ENCODE measurements at places on chromosomes 6 and 20.
A peak's percentile ranks its signal among the peaks of the same experiment; 100 is the strongest.

- DNase-seq, result no peak
Observed at GRCh38 chr20:16675001-16675564, 54.7 kb upstream of the SNRPB2 start.

DNA sequence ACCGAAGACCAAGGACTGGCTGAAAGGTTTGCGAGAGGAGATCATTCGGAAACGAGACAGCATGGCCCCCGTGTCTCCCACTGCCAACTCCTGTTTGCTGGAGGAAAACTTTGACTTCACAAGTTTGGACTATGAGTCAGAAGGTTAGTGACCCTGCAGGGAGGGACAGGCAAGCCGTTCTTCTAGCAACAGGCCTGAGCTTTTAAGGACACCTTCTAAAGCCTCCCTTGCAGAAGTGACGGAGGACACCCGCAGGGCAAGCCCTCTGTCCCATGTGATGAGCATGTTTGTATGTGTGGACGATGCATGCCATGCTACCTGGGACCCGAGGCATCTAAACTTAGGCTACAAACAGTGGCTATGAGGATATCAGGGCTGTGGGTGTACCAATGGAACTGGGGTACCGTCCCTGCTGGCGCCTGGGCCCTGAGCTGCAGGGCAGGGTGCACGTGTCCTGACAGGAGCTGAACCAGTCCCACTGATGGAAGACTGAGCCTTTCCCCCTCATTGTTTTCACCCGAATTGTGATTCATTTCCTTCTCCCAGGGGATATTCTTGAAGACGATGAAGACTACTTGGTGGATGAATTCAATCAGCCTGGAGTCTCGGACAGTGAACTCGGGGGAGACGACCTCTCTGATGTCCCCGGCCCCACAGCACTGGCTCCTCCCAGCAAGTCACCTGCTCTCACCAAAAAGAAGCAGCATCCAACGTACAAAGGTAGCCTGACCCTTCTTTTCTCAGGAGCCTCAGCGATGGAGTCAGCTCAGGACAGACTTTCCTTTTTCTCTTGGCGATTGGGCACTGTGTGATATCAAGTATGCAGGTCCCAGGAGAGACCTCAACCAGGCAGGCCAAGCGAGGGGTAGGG, 84.4 kb downstream of the SERAC1 start:
- DNase-seq, result no peak

GRCh38 chr6:162728706-162729105, 932 bp downstream of the PACRG start:
- DNase-seq, result no peak

DNA sequence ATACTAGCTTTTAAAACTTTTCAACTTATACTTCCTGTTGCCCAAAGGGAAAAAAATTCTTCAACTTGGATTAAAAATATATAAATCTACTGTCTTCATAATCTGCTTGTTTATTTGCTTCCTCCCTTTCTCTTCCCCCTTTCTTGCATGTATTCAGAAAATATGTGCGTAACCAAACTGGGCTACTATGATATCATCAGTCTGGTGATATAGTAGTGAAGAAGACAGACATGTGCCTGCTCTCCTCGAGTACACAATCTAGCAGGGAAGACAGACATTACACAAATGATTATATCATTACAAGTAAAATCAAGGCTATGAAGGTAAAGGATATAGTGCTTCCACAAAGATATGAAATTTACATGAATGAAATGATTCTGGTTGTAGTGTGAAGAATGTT, 31.0 kb downstream of the IBTK start:
- no peak for DNase-seq

GRCh38 chr20:63333241-63333836, 27.8 kb downstream of the CHRNA4 start:
- no peak for DNase-seq

DNA sequence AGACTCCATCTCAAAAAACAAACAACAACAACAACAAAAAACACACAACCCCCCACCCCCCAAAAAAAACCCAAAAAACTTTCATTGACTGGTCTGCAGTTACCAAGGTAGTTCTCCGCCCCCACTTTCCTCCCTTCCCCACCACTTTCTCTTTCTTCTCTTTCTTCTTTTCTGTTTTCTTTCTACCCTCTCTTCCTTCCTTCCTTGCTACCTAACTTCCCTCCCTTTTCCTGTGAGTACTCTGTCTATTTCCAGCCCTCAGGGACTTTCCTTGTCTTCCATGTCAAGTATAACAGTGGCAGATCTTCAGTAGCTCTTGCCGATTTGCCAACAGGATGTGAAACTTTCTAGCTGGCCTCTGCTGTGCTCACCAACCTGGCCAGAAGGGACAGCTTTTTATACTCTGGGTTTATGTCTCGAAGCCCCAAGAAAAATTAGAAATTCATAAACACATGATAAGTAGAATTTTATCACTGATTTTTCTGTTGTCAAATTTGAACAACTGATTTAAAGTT, 399.5 kb downstream of the QKI start:
- no peak for DNase-seq

DNA sequence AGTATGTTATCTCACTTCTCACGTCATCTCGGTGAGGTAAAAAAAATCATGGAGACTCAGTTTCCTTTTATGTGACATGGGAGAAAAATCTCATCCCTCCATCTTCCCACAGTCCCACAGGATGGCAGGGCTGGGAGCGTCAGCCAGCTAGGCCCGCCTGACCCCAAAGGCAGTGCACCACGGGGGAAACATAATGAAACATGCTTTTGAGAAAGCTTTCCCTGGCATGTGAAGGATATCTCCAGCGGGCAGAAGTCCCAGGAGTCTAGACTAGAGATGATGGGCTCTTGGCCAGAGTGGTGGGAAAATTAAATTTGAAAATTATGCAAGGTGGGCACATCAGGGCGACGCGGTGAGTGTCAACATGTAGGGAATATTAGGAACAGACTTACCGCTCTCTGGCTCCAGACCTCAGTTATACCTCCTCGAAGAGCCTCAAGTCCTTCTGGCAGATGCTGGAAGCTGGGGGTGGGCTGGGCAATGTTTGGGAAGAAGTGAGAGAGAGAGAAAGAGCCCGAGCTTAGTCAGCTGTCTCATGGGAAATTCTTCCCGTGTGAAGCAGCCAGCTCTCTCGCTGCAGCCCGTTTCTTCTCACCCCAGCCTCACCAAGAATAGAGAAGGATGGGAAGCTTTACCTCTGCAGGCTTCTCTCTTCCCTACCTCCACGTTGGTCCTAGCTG, 52.3 kb downstream of the MOCS1 start:
- no peak for DNase-seq

GRCh38 chr6:100455230-100456124, 9.2 kb downstream of the SIM1 start:
- DNase-seq, result no peak

GRCh38 chr20:38941726-38942389, 15.6 kb downstream of the FAM83D start:
- no peak for DNase-seq

GRCh38 chr6:139144490-139145085, 9.7 kb downstream of the HECA start:
- peak; percentile 54 for DNase-seq

DNA sequence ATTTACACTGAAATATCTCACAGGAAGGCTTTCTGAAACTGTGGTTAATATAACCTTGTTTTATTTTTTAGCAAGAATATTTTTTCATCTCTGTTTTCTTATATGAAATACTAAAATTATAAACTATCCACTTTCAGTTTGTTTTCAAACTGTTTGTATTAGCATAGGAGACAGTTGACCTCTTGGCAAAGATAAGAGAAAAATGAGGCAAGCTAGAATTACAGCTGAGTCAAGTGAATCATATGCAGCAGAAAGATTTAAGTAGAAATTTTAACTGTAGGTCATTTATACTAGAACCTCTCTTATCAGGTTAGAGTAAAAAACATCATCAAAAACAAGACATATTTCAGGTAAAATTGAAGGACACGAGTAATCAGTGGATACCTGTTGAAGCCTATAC, 792.6 kb downstream of the PHF3 start:
- no peak for DNase-seq

DNA sequence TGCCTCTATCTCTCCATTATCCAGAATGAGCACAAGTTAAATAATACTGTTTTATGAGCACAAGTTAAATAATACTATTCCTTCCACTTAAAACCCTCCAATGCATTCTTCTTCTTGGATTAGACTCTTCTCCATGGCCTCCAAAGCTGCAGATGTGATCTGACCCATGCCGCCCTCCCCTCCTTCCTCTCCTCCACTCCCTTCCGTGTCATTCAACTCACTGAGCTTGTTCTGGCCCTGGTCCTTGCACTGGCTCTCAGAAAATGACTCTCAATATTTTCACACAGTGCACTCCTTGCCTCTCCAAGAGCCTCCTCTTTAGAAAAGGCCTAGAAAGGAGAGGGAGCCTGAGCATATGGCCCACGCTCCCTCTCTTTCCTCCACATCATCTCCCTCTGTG, 125.0 kb upstream of the CD93 start:
- no peak for DNase-seq

GRCh38 chr6:21075986-21076385, 517.6 kb upstream of the SOX4 start:
- no peak for DNase-seq

- DNase-seq, result no peak
Observed at GRCh38 chr20:9342651-9343050, 171.7 kb upstream of the LAMP5 start.

GRCh38 chr6:156662025-156662445, 115.1 kb upstream of the ARID1B start:
- no peak for DNase-seq

DNA sequence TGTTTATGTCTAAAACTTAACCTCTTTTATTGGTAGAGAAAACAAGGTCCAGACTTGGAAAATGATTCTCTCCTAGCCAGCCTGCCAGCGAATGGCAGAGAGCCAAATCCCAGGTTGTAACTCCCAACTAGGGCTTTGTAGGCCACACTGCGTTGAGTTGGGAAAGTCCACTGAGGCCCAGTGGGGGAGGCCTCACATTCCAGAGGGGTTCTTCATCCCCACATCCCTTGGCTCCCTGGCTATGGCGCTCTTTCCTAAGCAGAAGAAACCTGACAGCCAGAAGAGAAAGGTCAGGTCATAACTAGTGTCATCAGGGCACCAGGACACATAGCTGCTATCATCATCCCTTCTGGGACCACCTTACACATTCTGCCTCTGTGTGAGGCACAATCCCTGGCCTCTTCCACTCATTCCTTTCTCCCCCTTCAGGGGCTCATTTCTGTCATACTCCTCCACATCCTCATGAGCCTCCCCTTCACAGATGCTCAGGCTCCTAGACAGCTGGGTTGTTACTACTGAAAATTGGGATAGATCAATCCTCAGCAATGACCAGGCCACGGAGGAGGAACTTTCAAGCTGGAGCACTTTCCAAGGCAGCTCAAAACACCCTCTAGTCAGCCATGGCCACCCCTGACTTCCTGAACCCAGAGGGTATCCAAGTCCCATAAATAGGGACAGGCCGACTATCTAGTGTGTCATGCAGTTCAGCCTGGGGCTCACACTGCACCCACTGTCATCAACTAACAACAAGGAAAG, 48.6 kb downstream of the TCP11 start:
- DNase-seq, result no peak

DNA sequence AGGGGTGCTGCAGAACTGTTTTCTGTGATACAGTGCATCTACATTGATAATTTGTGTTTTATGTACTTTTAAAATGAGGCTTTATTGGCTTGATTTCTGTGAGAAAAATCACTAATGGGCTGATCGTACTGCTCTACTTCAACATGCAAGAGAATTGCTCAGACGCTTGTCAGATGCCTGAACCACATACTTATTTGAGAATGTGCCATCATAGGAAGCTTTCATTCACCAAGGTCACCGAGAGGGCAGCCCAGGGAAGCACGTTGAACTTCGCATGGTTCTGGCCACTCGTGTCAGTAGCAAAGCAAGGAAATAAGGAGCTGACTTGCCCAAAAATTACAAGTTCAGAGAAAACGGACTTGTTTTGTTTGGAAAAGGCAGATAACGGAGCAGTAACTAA, 168.5 kb upstream of the AKAP12 start:
- DNase-seq, result no peak

- DNase-seq, result no peak
Observed at GRCh38 chr6:99186417-99186816, 163.1 kb downstream of the FAXC start.

GRCh38 chr6:146895101-146895771, 296.5 kb downstream of the ADGB start:
- no peak for DNase-seq

DNA sequence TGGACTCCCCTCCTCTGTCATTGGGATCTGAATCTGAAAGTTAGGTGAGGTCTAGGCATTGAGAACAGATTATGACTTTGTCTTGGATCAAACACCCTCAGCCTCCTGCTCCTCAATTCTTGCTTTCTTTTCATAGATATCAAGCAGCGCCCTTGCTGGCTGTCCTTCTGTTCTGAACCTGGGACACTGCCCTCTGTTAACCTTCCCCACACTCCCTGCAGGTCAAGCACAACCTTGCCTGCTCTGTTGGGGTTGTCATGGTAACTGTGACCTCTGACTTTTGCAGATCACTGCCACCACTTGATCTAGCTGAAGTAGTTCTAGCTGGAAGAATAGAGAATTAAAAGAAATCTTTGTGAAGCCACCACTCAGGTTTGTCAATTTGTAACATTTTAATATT, 16.4 kb upstream of the MICA start:
- no peak for DNase-seq

DNA sequence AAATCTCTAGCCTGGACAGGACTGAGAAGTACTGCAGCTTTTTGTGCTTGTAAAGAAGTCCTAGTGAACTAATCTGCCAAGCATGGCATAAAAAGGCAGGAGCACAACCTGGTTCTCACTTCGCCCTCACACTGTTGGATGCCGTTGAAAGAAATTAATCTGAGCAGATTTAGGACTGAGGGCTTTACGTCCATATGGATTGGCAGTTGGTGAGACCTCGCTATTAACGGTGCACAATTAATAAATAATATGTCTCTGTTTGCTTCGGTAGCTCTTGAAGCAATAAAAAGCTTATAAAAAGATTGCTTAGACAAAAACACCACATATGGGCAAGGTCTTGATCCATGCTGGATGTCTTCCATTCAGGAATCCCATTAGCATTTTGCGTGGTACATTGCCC, 185.6 kb upstream of the EPHA7 start:
- DNase-seq, result no peak

GRCh38 chr6:71383476-71383875, 94.9 kb downstream of the OGFRL1 start:
- no peak for DNase-seq

- no peak for DNase-seq
Observed at GRCh38 chr20:47534405-47534804, 32.7 kb downstream of the NCOA3 start.

GRCh38 chr20:36230019-36230418, 6.3 kb upstream of the AAR2 start:
- no peak for DNase-seq

- no peak for DNase-seq
Observed at GRCh38 chr6:162069995-162070394, 657.6 kb downstream of the PRKN start.

Data from stimulated activated CD4-positive, alpha-beta T cell treated with anti-CD3 and anti-CD28 coated beads, Interleukin-4, amount 100 ng/mL, for 24 hours (primary cell).